B cell (primary cell): ENCODE measurements at places on chromosomes 11 and 22. TPM values are rescaled to one million over a fixed set of nuclear protein-coding genes. Genes with fewer than 3 reads are reported as not detected.
A peak's percentile ranks its signal among the peaks of the same experiment; 100 is the strongest.

Gene MAFF
- 4.8 and 5.3 TPM in 2 replicates for total RNA-seq

Gene RASSF10
- not detected in 2 replicates for total RNA-seq

Gene OR8I2
- not detected in 2 replicates for total RNA-seq

Gene PRSS23
- not detected in 2 replicates for total RNA-seq

Gene TEX54
- total RNA-seq = 1.1 TPM in 1 of 2 replicates, not detected in the other

Gene CREBZF
- total RNA-seq = 109 and 110 TPM in 2 replicates

Gene CD3D
- total RNA-seq = 0.79 and 1.4 TPM in 2 replicates

GRCh38 chr11:79671401-79671800 lies 230.6 kb upstream of the TENM4 start:
- DNase-seq = no peak
- no peak overlapping the region for H3K4me3 ChIP-seq
- no peaks in the 10 kb centered on the region for H3K36me3 ChIP-seq
- no peaks in the 10 kb centered on the region for H3K27me3 ChIP-seq
- no peak overlapping the region for H3K27ac ChIP-seq

GRCh38 chr11:110529043-110529442 lies 99.3 kb downstream of the FDX1 start:
- no peaks in the 10 kb centered on the region for H3K36me3 ChIP-seq
- H3K27me3 ChIP-seq = no peaks in the 10 kb centered on the region
- no peaks in the 10 kb centered on the region for H3K4me1 ChIP-seq
- H3K27ac ChIP-seq = no peak overlapping the region
- DNase-seq = no peak

- H3K36me3 ChIP-seq = peaks cover 25% of the 10 kb centered on the region
- H3K4me1 ChIP-seq = peaks cover 39% of the 10 kb centered on the region
- no peak for DNase-seq
- no peaks in the 10 kb centered on the region for H3K27me3 ChIP-seq
Measured at GRCh38 chr22:40238425-40239344, 61.0 kb downstream of the TNRC6B start.

DNA sequence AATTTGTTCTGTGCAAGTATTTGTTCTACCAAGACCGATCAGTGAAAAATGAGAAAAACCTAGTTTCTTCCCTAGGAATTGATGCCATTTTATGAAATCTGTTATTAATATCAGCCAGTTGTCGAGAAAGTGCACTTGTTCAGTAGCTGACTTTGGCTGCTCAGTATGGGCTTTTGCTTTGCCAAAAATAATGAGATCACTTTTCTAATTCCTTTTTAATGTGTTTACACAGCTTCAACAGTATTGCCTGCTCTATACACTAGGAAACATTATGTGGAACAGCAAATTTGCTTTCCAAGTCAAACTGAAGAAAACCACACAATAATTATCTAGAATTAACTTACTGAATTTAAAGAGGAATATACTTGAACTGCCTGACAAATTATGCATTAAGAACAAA lies 34.4 kb downstream of the SCUBE2 start:
- H3K27ac ChIP-seq = no peak overlapping the region
- no peaks in the 10 kb centered on the region for H3K4me1 ChIP-seq
- H3K4me3 ChIP-seq = no peak overlapping the region
- peaks cover 4% of the 10 kb centered on the region for H3K27me3 ChIP-seq

DNA sequence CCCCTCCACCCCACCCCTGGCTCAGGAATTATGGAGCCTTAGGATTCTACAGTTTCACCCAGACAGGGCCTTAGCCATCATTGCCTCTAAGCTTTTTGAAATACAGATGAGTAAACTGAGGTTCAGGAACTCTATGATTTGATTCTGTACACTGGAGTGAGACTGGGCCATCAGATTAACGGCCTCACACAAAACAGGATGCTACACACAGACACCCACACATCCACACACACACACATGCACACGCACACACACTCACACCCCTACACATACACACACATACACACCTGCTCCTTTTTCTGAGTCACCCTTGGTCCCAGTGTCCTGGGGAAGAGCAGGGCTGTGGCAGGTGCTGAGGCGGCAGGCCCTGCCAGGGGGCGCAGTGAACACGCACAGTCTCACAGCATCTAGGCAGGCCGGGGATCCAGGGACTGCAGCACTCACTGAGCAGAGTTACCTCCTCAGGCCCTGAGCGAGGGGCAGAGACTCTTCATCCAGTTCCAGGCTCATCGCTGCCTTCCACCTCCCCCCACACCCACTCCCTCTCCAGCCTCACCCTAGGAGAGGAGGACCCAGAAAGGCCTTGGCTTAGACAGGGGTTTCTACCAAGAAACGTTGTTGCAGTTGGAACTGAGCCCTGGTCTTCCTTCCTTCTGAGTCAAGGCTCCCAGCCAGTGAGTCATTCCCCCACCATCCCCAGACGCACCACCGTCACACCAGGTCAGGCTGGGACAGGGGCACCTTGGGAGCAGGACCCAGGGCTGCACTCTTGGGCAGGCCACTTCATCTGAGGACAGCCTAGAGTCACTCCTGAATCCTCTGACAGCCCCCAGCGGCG lies 89.8 kb upstream of the PARVA start:
- DNase-seq = no peak
- H3K36me3 ChIP-seq = no peaks in the 10 kb centered on the region
- no peaks in the 10 kb centered on the region for H3K27me3 ChIP-seq

- no peaks in the 10 kb centered on the region for H3K4me1 ChIP-seq
- H3K36me3 ChIP-seq = peaks cover 2% of the 10 kb centered on the region
- H3K27me3 ChIP-seq = no peaks in the 10 kb centered on the region
- H3K4me3 ChIP-seq = no peak overlapping the region
Measured at GRCh38 chr22:46213052-46213451, 37.0 kb downstream of the CDPF1 start.

DNA sequence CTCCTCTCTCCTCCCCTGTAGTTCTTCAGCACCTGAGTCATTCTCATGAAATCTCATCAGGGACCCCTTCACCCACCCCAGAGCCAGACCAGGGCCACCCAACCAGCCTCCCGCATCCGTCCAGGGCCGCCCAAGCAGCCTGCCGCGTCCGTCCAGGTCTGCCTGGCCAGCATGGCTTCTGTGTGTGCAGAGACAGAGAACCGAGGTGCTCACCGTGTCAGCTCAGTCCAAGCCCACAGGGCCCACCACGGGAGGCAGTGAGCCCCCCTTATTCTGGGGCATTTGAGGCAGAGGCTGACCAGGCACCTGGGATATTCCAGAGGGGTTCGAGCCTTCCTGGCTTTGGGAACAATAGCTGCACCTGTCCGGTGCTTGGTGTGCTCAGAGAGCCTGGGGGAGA lies 1117.3 kb downstream of the BRD1 start:
- no peaks in the 10 kb centered on the region for H3K4me1 ChIP-seq
- no peak for DNase-seq
- no peak overlapping the region for H3K4me3 ChIP-seq
- no peaks in the 10 kb centered on the region for H3K36me3 ChIP-seq

DNA sequence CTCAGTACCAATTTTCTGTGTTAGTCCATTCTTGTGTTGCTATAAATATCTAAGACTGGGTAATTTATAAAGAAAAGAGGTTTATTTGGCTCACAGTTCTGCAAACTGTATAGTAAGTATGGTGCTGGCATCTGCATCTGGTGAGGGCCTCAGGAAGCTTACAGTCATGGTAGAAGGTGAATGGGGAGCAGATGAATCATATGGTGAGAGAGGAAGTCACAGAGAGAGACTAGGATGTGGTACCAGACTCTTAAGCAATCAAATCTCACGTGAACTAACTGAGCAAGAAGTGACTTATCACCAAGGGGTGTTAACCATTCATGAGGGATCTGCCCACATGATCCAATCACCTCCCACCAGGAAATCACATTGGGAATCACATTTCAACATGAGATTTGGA lies 60.8 kb upstream of the ZBED5 start:
- H3K27ac ChIP-seq = no peak overlapping the region
- H3K4me1 ChIP-seq = no peaks in the 10 kb centered on the region
- H3K4me3 ChIP-seq = no peak overlapping the region
- DNase-seq = no peak
- no peaks in the 10 kb centered on the region for H3K36me3 ChIP-seq

DNA sequence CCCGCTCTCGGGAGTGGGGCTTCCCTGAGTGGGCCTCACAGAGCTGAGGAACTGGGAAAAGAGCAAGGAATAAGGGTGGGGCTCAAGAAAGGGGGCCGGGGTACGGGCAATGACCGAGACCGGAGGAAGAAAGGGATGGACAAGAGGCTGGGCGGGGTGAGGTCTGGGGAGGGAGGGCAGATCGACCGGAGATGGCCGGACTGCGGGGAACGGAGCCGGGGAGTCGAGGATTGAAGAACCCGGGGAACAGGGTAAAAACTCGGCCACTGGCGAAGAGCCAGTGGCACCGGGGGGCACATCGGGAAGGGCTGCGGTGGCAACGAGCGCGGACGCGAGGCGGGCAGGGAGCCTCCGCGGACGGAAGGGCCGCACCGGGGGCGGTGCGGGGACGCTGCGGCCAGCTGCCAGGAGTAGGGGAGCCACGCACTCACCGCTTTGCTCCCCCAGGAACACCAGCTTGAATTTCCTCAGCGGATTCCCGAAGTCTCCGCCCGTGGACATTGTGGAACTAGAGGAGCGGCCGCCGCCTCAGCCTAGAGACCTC lies 667 bp downstream of the RAB6A start:
- peak overlapping the region; percentile 91 for H3K4me3 ChIP-seq
- no peaks in the 10 kb centered on the region for H3K27me3 ChIP-seq
- H3K27ac ChIP-seq = peak overlapping the region; percentile 81
- no peak for DNase-seq
- H3K4me1 ChIP-seq = peaks cover 15% of the 10 kb centered on the region

DNA sequence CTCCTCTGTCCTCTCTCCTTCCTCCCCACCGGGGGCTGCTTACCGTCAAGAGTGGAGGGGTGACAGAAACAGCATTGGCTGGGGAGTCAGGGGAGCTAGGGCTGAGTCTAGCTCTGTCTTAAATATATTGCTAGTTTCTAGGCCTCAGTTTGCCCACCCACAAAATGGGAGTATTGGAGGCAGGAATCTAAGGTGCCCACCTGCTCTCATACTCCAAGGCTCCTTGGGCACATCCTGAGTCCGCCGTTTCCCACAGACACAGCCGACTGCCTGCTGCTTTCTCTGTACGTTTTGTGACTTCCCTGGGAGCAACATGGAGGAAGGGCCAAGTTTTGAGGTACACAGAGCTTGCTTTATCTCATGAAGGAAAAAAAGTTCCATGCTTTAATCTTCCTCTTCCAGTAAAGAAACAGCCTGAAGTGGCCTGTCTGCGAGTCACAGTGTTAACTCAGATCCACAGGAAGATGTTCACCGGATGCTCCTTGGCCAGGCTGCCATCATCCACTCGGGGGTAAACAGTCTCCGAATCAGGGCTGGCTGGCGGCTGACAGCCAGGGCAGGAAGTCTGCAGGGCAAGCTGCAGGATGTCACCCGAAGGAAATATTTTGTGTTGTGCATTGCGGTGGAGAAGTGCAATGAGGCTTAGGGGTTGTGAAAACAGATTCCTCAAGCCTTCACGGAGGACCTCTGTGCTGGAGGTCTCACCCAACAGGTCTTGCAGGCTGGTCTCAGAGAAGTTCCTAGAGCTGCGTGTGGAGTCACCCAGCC lies 11.0 kb upstream of the CERK start:
- H3K4me1 ChIP-seq = peaks cover 13% of the 10 kb centered on the region

DNA sequence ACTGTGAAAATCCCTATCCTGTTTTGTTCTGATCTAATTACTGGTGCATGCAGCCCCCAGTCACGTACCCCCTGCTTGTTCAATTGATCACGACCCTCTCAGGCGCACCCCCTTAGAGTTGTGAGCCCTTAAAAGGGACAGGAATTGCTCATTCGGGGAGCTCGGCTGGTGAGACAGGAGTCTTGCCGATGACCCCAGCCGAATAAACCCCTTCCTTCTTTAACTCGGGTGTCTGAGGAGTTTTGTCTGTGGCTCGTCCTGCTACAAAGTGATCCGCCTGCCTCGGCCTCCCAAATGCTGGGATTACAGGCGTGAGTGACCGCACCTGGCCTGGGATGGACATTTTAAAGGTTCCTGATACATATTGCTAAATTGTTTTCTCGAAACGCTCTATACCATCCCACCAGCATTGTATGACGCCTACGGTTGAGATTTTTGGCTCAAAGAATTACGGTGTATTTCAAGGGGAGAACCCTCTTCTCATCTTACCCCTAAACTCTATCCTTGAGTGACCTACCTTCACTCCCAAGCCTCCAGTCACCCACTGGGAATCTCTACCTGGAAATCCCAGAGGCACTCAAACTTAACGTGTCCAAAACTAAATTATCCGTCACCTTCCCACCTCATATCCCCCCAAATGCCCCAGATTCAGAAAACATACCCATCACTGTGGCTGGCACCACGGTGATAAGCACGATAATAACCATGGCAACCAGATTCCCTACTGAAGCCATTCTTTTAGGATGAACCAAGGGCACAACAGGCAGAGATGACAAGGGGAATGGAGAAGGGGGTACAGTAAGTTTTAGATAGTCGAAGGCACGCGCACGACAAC lies 789 bp upstream of the POLA2 start:
- H3K27ac ChIP-seq = peak overlapping the region; percentile 88
- peaks cover 2% of the 10 kb centered on the region for H3K36me3 ChIP-seq
- DNase-seq = no peak
- H3K4me1 ChIP-seq = peaks cover 18% of the 10 kb centered on the region
- peak overlapping the region; percentile 88 for H3K4me3 ChIP-seq

DNA sequence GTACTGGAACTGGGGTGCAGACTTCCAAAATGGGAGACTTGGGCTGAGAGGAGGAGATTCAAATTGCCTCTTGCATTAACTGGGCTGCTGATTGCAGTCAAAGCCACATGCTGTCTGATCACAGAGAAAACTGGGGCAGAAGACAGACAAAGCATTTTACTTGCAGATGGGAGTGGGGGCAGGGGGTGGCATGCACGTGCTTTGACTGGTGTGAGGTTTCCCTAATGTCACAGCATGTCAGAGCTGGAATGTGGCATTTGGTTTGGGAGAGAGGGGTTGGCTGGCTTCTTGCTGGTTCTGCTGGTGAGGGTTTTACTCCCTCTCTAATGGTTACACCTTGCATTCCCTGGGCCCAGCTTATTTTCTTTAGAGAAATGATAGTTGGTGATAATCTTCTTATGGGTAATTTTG lies 2.9 kb downstream of the TUB start:
- no peaks in the 10 kb centered on the region for H3K36me3 ChIP-seq
- H3K27ac ChIP-seq = no peak overlapping the region
- DNase-seq = no peak
- peaks cover 11% of the 10 kb centered on the region for H3K4me1 ChIP-seq
- no peak overlapping the region for H3K4me3 ChIP-seq

GRCh38 chr11:125957618-125958332 lies 11.9 kb downstream of the VSIG10L2 start:
- H3K27ac ChIP-seq = no peak overlapping the region
- H3K36me3 ChIP-seq = no peaks in the 10 kb centered on the region
- no peak overlapping the region for H3K4me3 ChIP-seq
- DNase-seq = no peak

DNA sequence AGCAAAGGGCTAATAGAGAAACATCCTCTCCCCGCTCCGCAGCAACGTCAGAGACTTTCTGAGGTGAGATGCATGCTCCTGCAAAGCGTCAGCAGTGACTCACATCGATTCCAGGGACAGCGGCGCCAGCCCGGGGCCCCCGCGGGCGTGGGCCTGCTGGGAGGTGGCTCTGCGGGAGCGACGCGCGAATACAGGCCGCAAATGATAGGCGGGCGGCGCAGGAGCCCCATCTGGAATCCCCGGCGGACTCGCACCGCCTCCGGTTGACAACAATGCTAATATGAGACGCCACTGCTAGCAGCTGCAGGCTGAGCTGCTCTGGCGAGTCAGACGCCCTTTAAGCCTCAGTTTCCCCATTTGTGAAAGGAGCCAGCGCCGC lies 557 bp downstream of the RANGAP1 start:
- H3K27me3 ChIP-seq = no peaks in the 10 kb centered on the region
- no peaks in the 10 kb centered on the region for H3K36me3 ChIP-seq
- peak overlapping the region; percentile 74 for H3K4me3 ChIP-seq
- DNase-seq = peak; percentile 64
- H3K4me1 ChIP-seq = peaks cover 16% of the 10 kb centered on the region
- peak overlapping the region; percentile 86 for H3K27ac ChIP-seq

- no peaks in the 10 kb centered on the region for H3K36me3 ChIP-seq
- no peak overlapping the region for H3K27ac ChIP-seq
- H3K4me1 ChIP-seq = peaks cover 2% of the 10 kb centered on the region
- no peak for DNase-seq
Measured at GRCh38 chr22:49521787-49522224, 305.9 kb downstream of the BRD1 start.
